ENCODE measurements at places on chromosomes 7 and 10.

DNA sequence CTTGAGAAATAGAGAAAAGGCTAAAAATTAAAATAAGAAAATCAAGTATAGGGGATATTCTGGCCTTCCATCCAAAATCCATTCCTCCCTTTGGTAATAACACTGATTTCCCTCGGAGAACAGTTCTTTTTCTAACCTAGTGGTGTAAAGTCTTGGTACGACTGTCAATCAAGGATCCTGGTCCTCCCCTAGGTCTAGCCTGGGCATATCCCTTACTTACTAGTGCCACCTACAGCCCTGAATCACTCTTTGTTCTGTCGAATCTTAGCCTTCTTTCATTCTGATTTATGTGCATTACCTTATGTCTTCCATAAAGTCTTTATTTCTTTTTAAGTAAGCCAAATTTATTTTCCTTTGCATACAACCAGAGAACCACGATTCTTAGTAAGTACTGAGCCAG lies 298.7 kb upstream of the LRRTM3 start:
- peak; percentile 12 for DNase-seq

DNA sequence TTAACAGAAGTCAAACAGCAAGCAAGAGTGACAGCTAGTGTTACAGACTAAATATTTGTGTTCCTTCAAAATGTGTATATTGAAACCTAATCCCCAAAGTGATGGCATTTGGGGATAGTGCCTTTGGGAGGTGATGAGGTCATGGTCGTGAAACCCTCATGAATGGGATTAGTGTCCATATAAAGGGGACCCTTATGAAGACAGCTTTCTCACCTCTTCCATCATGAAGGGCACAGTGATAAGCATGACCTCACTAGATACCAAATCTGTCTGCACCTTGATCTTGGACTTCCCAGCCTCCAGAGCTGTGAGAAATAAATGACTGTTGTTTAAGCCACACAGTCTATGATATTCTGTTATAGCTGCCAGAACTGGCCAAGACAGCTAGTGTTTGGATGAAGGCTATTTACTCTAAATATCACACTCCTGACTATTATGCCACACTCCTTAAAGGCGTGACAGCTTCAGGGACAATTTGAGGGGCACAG lies 235.7 kb upstream of the TMEM72 start:
- DNase-seq: no peak

- no peak for DNase-seq
These were observed 28.3 kb downstream of the ZNF365 start for GRCh38 chr10:62402508-62402907.

GRCh38 chr10:70693619-70694335 lies 21.5 kb downstream of the ADAMTS14 start:
- DNase-seq: no peak

GRCh38 chr10:99548041-99548530 lies 15.3 kb downstream of the NKX2-3 start:
- DNase-seq: no peak

- no peak for DNase-seq
These were observed 22.8 kb downstream of the DNAJC1 start for GRCh38 chr10:21980691-21981090.

GRCh38 chr7:124101173-124101768 lies 68.4 kb upstream of the TMEM229A start:
- no peak for DNase-seq

DNA sequence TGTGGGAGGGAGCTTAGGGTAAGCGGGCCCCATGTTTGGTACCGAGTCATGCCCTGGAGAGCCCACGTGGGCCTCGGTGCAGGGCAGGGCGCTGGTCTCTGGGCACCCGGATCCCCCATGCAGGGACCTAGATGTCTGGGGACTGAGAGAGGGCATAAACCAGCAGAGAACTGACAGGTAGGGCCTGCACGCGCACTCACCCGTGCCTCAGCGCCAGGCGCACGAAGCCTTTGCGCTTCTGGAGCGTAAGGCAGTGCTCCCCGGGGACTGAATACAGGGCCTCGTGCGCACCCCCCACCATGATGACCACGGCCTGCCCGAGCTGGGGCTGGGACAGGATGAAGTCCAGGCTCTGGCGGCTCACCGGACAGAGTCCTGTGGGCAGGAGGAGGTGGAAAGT lies 2.8 kb downstream of the MOGAT3 start:
- DNase-seq: no peak

GRCh38 chr10:130964771-130965170 lies 346.8 kb downstream of the TCERG1L start:
- no peak for DNase-seq

DNA sequence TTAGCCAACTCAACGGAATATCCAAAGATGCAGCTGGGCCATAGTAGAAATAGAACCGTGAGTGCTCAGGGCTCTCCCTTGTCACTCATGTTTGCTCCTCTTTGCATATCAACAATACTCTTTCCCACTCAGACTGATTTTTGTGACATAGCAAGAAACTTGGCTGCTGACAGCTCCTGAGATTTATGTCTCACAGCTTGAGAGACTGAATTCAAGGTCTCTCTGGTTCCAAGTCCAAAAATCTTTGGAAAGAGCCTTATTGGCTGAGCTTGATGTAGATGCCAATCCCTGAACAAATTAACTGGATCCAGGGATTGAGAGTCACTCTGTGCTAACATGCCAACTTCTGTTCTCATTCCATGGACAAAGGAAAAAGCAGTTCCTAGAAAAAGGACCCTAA lies 30.4 kb downstream of the LSM5 start:
- no peak for DNase-seq

DNA sequence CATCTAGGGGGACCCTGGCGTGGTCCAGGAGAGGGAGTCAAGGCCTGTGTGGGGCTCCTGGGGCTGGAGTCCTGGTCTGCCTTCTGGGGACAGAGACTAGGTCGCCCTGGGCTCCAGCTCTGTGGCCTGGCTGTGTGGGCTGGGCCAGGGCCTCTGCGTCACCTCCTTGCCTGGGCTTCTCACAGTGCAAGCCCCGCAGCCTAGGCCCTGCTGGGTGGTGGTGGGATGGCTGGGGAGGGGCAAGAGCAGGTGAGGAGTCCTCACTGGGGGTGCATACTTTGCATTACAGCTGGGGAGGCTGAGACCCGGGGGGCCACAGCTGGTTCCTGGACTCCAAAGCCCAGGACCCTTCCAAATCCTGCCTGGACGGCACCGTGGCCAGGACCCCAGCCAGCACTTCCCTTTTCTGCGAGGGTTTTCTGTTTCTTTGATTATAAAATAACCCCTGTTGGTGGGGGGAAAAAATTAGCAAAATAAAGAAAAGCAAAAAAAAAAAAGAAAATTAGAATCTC lies 23.5 kb downstream of the PWWP2B start:
- no peak for DNase-seq

DNA sequence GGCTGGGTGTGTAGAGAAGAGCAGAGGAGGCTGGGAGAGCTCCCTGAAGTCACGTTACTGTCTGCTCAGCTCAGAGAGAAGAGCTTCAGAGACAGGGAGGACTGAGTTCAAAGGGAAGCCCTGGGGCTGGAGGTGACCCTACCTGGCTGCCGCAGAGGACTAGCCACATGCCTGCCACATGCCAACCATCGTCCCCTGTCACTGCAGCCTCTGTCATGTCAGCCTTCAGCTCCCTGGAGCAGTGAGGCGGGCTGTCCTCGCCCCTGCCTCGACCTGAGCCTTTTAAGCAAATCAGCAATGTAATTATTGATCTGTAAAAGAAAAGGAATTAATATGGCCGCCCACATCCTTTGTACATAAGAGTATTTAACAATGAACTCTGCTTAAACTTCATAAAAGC lies 89.3 kb upstream of the RET start:
- DNase-seq: no peak

- DNase-seq: no peak
These were observed 10.8 kb upstream of the MYL7 start for GRCh38 chr7:44151956-44152355.

- no peak for DNase-seq
These were observed 34.6 kb downstream of the PHTF2 start for GRCh38 chr7:77833136-77833535.

DNA sequence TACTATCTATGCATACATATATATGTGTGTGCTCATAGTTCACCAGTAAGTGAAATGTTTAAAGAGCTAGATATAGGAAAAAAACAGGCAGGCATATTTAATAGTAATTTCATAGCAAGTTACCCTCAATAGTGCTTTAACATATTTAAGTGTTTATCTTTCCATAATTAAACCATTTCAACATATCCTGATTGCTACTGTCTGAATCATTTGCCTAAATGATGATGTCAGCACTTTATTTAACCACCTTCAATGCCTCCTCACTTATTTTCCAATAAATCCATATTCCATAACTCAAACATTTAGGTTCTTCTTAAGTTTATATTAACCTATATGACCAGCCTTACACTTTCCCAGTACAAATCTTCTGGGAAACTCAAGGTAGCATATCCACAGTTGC lies 601.1 kb downstream of the ARL4A start:
- DNase-seq: no peak

DNA sequence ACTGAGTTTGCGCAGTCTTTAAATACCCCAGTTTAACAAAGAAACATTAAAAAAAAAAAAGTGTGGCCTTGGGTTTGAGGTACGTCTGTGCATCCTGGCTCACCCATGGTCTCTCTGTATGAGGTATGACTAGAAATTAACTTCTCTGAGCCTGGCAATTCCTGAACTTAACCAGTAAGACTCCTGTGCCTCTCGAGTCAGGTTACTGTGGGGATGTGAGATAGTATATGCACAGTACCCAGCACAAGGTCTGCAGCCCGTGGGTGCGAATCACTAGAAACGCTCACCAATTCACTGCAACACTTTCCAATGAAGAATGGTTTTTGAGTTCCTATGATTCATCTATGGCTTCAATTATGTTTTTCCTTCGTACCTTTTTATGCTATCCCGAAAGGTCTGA lies 149.9 kb downstream of the SFMBT2 start:
- DNase-seq: no peak

DNA sequence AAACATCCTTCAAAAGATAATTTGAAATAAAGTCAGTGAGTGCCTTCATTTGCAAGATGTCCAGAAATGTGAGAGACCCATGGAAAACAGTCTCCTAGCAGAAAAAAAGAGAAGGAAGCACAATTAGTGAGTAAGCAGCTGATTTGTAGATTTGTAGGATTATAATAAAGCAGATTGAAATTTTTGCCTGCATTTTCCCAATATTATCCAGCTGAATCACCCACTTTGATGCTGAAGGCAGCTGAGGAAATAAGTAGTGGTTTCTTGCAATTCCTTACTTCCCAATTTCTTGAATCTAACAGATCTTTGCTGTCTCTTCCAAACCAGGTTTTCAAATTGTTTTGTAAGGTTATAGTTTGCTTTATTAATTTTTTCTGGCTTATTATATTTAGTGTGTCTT lies 181.4 kb downstream of the GNAT3 start:
- DNase-seq: no peak

DNA sequence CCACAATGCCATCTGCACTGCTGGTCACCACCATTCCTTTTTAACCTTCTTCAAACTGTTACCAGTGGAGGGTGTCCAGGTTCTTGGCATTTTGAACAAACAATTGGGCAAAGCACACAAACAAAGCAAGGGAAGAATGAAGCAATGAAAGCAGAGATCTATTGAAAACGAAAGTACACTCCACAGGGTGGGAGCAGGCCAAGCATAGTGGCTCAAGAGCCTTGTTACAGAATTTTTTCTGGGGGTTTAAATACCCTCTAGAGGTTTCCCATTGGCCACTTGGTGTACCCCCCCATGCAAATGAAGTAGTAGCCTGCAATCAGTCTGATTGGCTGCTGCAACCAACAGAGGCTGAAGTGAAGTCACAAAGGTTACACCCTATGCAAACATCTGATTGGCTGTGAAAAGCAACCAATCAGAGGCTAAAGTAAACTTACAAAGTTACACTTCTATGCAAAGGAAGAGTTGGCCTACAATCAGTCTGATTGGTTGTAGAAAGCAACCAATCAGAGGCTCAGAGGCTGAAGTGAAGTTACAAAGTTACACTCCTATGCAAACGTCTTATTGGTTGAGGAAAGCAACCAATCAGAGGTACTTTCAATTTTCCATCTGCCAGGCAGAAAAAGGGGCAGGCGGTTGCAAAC lies 103.2 kb upstream of the WAC start:
- DNase-seq: no peak

DNA sequence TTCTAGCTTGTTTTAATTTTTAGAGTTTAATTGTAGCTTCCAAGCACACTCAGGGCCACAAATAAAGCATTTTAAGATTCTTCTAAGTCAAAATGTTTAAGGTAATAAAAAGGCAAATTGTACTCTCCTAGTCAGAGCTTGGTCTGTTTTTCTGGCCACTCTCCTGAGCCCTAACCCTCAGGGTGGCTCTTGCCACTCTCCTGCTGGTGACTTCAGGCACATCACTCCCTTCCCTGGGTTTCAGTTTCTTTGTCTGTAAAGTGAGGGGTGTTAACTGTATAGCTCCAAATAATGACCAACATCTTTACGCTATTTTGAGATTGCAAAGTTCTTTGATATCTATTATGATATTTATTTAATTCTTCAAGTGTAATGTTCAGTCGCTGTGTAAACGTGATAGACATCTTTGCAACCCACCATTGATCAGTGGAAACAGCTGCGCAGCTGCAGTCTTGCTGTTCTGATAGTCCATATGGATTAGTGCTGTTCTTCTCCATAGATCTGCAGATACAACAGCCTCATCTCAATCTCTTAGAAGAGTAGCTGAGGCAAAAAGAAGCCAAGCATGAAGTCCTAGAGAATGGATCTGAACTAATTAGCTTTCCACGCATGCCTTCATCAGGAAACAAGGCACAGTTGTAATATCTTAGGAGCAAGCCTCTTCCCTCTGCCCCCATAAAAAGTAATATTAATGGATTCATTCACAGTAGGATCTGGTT lies 189.9 kb downstream of the PLPP4 start:
- no peak for DNase-seq

DNA sequence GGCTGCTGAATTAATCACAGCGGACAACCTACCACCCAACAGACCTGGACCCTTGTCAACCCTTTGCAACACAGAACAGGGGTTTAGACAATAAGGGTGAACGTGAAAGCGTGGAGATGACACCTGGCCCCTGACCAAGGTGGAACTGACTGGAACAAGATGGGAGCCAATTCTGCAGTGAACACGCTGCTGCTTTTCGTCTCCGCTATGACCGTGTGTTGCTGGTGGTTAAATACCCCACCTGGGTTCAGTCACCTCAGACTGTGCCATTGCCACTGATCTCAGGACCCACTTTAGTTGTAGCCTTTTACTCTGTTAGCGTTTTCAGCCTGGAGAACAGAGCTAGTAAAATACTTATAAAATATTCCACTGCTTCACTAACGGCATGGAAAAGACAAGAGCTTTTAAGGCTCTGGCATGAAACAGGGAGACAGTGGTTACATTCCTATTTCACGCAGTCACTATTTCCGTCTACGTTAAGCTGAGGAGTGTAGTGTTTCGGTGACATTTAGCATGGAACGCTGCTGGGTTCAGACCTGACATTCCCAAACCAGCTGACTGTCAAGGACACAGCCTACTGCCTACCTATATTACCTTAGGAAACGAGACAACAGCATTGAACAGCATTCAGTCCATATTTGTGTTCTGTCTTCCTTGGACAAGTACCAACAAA lies 119.5 kb upstream of the PRSS1 start:
- DNase-seq: no peak

GRCh38 chr10:96700374-96701099 lies 19.8 kb downstream of the PIK3AP1 start:
- DNase-seq: no peak
